OCI-LY7 (cell line): ENCODE measurements at places on chromosomes 6 and 20. TPM values are rescaled to one million over a fixed set of nuclear protein-coding genes. Genes with fewer than 3 reads are reported as not detected.

DNA sequence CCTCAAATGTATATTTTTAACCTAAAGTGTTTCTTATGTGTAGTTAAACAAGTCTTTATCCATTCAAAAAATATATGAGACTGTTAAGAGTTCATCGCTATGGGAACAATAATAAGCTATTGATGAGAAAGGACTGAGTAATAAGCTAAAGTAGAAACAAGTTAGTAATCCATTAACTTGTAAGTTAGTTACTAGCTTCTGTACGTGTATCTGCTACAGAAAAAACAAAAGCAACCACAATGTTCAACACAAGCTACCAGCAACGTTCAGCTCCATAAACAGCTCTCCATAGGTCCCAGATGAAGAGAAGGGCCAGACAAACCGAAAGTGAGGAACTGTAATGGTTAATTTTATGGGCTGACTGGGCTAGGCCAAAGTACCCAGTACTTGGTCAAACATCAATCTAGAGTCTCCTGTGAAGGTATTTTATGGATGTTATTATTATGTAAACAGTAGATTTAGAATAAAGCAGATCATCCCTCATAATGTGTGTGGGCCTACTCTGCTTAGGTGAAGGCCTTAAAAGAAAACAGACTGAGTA is 33.8 kb upstream of the FAM135A start:
- no peak for DNase-seq

- DNase-seq: no peak
These were observed 3.2 kb downstream of the RAB44 start for GRCh38 chr6:36700831-36701230.

GRCh38 chr6:126143761-126144251 is 157.5 kb downstream of the TRMT11 start:
- DNase-seq: no peak

- DNase-seq: no peak
These were observed 84.4 kb downstream of the INSM1 start for GRCh38 chr20:20452254-20452676.

DNA sequence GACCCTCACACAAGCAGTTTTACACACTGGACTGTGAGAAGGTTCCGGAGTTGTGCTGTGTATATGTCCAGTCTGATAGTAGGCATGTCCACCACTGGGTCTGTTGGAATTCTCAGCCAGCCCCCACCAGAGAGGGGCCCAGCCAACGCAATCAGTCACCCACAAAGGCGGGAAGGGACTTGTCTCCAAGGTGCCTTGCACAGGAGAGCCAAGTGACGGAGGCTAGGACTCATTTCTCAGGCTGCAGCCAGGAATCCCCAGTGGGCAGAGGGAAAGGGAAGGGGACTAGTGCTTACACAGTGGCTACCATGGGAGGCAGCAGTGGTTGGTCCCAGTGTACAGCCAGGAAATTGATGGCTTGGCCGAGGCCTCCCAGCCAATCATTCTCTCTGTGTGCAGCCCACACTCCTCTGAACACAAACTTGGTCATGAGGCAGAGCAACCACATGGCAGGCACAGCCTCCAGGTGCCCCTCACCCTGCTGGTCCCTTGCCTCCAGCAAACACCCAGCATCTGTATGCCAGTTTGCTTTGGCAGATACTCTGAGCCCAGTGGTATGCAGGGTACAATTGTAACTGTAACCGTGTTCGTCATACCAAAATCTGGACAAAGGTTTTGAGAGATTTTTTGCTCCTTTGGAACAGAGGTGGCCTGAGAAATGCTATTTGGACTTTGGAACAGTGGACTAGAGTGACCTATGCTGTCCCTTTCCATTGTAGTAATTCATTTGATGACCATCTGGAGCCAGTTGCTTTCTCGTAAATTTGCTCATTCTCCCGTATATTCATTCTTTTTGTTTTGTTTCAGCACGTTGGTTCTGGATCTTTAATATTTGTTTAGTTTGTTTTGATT is 72.9 kb upstream of the MYL9 start:
- peak; percentile 55 for DNase-seq

The SLC44A4 gene
- total RNA-seq: not detected in 2 replicates

GRCh38 chr20:21618759-21619416 is 86.6 kb upstream of the PAX1 start:
- DNase-seq: peak; percentile 24

DNA sequence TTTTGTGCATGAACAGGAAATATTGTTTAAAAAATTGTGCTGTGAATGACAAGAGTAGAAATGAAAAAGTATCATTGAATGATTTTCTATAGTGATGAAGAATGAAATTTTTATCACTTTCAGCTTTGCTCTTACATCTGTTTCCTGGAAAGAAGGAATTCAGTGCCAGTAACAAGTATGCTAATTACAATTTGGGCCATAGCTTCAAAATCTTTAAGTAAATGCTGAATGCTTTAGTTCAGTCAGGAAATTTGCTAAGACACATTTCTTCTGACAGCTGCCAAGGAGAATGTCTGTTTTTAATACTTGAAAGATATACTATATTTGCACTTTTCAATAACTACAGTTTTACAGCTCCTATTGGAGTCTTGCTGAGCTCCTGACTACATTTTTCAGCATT is 203.7 kb upstream of the RSPO3 start:
- no peak for DNase-seq

- DNase-seq: no peak
These were observed 6.1 kb downstream of the JAG1 start for GRCh38 chr20:10667560-10668167.

- DNase-seq: no peak
These were observed 113.7 kb downstream of the DLL1 start for GRCh38 chr6:170176898-170177771.

DNA sequence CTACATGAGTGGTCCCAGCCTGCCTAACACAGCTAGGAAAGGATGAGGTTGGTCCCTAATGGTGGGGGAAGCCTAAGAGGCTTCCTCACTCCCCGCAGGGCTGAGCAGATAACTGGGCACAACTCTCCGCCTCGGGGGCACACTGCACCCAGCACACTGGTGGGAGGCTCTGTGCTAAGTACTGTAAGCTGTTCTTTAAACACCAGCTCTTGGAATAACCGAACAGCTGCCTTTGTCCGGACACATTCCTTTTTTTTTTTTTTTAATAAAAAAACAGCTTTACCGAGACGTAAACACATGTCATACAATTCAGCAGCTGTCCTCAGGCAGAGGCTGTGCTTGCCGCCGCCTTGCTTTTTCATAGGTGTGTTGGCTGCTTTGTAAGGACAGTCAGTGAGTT is 6.9 kb downstream of the PSMG4 start:
- DNase-seq: no peak

GRCh38 chr6:147205690-147206600 is 1.7 kb downstream of the STXBP5 start:
- no peak for DNase-seq

- no peak for DNase-seq
These were observed 151.3 kb upstream of the BEND6 start for GRCh38 chr6:56803594-56803993.

The KIAA0408 gene
- 0.46 and 0.74 TPM in 2 replicates for total RNA-seq

GRCh38 chr6:154786144-154786868 is 53.1 kb downstream of the SCAF8 start:
- no peak for DNase-seq

- DNase-seq: no peak
These were observed 13.5 kb downstream of the THBS2 start for GRCh38 chr6:169240125-169240524.

DNA sequence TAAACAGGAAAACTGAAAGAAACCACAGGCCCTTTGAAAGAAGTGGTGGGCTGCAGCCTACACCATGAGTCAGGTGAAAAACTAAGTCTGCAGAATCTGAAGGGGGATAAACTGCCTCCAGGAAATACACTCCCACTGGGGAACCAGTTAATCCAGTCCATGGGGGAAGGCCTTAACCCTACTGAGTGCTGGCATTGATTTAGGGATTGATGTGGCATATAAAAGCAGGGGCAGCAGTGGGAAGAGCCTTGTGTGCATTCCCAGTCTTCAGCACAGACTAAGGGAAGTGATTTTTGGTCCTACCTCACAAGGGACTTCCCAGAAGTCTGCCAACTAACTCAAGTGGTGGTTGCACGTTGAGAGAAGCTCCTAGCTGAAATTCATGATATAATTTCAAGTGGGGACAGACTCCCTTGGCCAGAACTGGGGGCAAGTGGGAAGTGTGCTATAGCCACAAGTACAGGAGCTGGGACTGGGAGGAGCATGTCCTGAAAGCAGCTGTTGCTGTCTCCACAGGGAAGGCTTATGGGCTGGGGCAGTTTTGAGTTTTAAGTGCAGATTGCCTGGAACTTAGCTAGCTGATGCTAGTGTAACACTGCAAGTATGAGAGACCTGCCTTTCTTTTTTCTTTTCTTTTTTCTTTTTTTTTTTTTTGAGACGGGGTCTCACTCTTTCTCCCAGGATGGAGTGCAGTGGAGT is 31.2 kb downstream of the CITED2 start:
- DNase-seq: no peak

The BANF2 gene
- total RNA-seq: not detected in 2 replicates

The EYA2 gene
- total RNA-seq: not detected in 2 replicates

- DNase-seq: no peak
These were observed 68.4 kb downstream of the DNAAF9 start for GRCh38 chr20:3339076-3339475.

The COL21A1 gene
- not detected in 2 replicates for total RNA-seq

The ZC3H12D gene
- 14.8 and 22.6 TPM in 2 replicates for total RNA-seq

GRCh38 chr20:24838546-24839535 is 110.2 kb upstream of the CST7 start:
- DNase-seq: no peak

The LY6G6F gene
- not detected in 2 replicates for total RNA-seq

GRCh38 chr6:116406678-116407345 is 36.1 kb downstream of the DSE start:
- DNase-seq: no peak

The PPP1R16B gene
- total RNA-seq: 41.3 and 45.4 TPM in 2 replicates

- DNase-seq: no peak
These were observed 66.7 kb downstream of the FAM229B start for GRCh38 chr6:112153926-112154607.

The C6orf163 gene
- total RNA-seq: 2.8 and 3.0 TPM in 2 replicates

The ALDH8A1 gene
- total RNA-seq: not detected in 2 replicates

GRCh38 chr6:4057036-4057435 is 21.9 kb downstream of the FAM217A start:
- no peak for DNase-seq
